Mucosa of descending colon (tissue), 3 donors: ENCODE measurements at places on chromosomes 2 and 18.
A peak's percentile ranks its signal among the peaks of the same experiment; 100 is the strongest.

DNA sequence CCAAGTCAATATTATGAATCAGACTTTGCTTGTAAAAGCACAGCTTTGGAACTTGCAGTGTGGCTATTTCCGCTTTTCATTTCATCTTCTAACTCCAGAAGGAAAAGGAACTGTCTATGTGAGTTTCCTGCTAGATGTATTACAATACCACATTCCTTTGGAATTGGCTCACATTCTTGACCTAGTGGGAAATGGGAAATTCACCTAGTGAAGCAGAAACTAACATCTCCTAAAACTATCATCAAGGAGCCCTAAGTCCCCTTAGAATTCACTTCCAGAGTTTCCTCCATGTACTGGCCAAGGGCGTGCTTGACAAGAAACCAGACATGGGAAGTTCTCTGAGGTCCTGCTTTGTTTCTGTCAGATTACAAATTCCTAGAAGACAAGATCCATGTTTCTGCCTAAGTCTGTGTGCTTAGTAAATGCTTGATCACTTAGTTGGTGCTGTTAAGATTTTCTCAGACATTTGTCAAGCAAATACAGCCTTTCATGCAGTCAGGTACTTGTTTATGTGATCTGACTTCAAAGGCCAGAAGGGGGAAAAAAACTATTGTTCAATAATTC, 275.7 kb upstream of the FN1 start:
- no peak for DNase-seq

DNA sequence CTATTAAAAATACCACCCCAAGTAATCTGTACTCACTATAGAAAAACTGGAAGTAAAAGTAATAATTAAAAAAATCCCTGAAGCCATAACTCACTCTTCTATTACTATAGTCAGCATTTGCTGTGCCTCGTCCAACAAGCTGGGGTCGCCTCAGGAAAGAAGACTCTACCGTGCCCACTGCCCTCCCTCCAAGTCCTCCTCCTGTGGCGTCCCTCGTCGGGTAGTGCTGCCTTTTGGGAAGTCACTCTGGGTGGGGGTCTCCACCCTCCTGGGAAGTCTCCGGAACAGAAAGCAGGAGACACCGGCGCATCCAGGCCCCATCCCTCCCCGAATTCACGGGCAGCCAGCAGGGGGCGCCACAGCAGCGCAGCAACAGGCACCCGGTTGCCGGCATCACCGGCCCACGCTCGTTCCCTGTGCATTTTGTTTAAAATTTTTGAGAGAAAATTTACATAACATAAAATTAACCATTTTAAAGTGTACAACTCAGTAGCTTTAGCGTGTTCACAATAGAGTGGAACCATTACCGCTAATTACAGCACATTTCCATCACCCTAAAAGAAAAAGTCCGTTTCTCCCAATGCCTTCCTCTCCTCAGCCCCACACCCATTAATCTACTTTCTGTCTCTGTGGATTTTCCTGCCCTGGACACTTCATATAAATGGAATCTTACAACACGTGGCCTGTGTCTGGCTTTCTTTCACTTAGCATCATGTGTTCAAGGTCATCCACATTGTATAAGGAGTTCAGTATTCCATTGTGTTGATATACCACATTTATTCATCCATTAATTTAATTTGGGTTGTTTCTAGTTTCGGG, 62.2 kb downstream of the ADNP2 start:
- peak; percentile 64 for DNase-seq

DNA sequence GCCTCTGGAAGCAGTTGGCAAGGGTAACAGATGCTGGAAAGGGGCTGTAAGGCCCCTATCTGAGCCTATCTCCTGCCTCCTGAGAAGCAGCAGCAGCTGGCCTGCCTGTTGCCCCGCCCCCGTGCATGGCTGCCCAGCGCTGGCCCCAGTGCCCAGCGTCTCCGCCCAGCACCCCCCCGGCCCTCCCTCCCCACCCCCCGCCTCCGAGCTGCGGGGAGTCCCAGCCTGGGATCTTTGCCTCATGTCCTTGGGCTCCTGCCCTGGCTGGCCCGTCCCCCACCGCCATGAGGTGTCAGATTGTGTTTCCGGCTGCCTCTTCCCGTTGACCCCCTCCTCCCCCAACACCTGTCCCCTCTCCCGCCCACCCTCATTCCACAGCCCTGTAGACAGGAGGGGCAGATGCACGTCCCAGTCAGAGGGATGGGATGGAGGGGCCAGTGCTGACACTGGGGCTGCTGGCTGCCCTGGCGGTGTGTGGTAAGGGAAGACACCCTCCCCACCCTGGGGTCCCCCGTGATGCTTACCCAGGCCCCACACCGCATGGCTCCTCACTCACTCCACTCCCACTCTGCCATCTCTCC, at the start of gene CHRND:
CHRND (plus strand) TSS at position 370 of the 581 bp plus-strand sequence; CDS start at position 426, 56 bp downstream.
- DNase-seq, result no peak

DNA sequence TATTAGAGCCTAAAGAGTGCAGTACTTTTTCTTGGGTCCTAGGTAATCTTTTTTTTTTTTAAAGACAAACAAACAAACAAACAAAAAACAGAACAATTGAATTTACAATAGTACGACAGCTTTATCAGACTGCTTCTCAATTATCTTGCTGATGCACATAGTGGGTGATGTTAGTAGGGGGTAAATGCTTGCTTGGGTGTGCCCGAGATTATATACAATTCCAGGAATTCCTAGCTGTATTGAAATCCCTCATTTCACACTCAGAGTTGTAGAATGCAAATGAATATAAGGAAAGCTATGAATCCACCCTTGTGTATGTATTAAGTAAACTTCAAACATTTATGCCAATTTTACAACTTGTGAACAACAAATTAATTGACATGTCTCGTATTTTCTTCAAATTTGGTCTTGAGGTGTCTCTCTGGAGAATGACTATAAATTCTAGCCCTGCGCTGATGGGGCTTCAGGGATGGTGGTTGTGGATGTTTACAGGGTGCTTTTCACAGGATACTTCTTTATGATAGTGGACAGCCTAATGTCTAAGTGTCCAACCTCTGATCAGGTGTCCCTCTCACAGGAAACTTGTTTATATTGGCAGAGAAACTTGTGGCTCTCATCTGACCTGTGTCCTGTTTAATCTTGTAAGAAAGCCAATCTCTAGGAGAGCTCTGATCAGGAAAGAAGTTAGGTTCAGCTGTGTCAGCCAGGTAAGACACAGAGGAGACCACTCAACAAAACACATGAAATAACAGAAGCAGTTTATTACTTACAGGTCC, 61.9 kb upstream of the SLC39A10 start:
- no peak for DNase-seq

DNA sequence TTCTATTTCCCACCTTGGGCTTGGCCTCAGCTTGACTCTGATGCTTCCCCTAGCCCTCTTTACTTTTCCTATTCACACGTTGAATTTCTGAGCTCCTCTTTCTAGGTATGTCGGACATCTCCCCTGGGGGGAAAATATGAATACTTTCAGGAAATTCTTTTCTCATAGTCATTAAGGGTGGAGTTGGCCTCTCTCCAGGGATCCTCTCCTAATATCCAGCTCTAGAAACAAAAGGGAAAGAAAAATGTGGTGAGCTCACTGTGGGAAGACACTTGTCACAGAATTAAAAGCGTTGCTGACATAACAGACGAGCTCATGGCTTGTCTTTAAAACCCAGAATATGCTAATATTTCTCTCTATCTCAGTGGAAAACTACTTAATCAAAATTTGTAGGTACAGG, 132.7 kb upstream of the MEX3C start:
- no peak for DNase-seq

- no peak for DNase-seq
Observed at GRCh38 chr2:200279857-200280256, 26.6 kb upstream of the SPATS2L start.

DNA sequence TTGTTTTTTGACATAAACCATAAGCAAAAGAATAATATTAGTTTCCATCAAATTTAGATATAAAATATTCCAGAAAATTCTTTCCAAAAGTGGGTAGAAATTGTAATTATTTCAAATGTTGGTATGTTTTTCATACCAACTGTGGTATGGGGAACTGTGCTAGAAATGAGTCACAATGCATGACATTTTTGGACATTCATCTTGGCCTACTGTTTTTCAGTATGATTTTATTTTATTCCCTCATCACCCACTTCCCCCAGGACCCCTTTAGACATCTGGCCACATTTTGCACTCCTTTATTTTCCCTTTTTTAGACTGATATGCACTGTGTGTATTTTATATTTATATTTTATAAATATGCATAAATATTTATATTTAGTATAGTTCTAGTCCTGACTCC, 97.1 kb downstream of the DPP4 start:
- no peak for DNase-seq

DNA sequence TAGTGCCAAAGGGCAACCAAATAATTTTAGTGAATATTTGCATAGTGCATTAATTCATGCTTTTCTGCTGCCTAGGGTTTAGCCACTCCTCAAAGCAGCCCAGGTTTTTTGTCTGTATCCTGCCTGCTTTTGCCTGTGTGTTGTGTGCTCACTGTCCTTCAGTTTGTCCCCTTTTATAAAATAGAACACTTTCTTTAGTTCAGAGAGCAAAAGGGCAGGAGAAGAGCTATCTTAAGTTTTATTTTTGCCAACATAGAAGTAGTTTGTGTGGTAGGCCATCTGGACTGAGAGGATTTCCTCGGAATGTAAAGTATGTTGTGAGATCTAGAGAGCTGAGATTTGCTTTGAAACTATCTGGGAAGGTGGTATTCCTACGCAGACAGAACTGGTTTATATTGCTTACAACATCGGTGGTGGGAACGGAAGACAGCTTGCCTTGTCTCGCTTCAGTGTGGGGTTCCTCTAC, 64.9 kb downstream of the EML4 start:
- no peak for DNase-seq

DNA sequence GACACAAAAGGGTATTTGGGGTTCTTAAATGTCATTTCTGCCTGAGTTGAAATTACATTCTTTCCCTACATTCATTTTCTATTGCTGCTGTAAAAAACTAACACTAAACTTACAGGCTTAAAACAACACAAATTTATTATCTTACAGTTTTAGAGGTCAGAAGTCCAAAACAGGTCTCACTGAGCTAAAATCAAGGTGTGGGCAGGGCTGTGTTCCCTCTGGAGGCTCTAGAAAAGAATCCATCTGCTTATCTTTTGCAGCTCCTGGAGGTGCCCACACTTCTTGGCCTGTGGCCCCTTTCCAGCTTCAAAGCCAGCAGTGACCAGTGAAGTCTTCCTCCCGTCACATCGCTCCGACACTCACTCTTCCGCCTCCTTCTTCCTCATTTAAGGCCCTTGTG, 23.2 kb upstream of the SLC1A4 start:
- peak; percentile 36 for DNase-seq

DNA sequence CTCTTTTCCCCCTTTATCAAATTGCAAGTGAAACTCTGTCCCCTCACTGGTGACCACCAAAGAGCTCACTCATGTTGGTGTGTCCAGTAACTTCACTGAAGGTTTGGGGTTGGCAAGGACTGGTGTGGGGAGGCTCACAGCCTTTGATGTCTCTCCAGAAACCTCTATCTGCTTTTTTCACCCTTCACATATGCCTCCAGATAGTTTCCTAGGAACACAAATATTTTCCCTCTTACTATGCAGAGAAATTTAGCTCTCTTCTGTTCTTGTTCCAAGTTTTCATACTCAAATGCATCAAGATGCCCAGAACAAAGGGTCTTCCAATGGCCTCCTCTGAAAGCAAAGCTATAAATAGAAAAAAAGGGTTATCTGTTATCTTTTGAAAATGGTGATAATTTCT, 20.7 kb downstream of the DTNA start:
- no peak for DNase-seq

DNA sequence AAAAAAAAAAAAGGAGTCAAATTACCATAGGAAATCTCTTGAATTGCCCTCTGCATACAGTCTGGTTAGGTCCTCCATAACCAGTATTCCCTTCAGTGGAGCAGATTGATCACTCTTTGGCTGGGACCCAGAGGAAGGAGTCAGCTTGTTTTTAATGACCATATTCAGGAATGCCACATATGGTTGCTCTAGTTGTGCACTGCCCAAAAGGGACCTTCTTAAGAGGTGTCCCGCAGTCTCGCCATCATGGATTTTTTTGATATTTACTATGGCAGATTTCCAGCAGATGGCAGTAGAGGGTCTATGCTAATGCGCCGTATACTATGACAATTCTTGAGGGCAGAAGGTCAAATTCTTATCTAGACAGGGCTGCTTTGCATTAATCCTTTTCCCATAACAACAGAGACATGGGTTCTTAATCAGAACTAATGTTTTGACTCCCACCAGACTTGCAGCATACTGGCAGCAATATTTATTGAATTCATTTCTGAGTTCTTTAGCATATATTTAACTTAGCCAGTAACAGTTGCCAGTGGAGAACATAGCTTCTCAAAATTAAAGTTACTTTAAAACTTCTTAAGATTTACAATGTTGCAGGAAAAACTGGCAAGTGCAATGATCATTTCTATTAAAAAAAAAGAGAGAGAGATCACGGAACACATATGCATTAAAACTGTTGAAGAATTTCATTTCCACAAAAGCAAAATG, 31.8 kb upstream of the INPP4A start:
- DNase-seq, result no peak

DNA sequence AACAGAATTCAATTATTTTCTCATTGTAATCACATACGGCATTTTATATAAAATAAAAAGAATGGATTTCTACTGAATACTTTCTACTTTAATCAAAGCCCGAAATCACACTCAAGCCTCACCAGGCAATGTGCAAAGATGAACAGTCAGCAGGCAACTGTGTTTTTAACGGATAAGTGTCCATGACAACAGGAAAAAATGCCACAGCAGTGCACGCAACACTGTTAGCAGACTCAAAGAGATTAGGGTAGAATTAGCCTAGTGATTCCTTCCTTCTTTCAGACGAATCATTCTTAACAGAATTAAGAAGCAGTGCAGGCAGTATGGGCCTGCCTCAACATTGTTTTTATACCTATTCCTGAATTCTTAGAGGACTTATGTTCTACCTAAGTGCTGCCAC, 135.6 kb downstream of the CDH2 start:
- DNase-seq, result no peak

DNA sequence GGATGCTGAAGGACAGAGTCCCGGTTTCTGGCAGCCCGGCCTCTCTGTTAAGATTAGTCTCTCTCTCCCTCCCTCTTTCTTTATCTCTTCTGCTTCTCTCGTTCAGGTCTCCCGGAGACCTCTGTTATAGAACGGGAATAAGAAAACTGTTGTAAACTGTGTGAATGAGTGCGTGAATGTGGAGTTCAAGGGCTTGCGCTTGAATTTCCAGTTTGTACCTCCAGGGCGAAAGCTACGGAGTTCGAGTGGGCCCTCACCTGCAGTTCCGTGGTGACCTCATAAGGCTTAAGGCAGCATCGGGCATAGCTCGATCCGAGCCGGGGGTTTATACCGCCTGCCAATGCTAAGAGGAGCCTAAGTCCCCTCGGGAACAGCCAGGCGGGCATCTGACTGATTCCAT, 26.4 kb downstream of the SKA1 start:
- no peak for DNase-seq

DNA sequence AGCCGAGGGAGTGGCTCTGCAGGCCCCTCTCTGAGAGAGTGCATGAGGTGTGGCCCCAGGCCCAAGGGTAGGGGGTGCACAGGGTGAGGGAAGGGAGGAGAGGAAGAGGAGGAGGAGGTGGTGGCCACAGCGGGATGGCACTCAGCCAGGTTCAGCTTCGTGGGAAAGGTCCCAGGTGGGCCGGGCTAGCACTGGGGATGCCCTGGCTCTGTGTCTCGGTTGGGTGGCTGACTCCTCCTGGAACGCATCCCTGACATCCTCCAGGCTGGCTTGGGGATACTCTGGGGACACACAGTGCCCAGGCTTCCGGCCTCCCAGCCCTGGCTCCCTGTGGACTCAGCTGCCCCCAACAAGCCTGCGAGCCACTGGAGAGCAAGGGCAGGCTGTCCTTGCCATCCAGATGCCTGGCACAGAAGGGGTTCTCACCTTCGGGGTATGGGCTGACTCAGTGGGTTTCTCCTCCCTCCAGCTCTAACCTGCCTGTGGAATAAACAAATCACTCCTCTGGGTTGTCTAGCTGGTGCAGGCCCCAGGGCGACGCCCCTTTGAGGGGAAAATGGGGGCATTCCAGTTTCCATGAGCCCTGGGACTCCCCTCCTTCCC, 582 bp upstream of the ZAP70 start:
- no peak for DNase-seq
